ENCODE measurements at places on chromosomes 16 and 17.
A peak's percentile ranks its signal among the peaks of the same experiment; 100 is the strongest.

DNA sequence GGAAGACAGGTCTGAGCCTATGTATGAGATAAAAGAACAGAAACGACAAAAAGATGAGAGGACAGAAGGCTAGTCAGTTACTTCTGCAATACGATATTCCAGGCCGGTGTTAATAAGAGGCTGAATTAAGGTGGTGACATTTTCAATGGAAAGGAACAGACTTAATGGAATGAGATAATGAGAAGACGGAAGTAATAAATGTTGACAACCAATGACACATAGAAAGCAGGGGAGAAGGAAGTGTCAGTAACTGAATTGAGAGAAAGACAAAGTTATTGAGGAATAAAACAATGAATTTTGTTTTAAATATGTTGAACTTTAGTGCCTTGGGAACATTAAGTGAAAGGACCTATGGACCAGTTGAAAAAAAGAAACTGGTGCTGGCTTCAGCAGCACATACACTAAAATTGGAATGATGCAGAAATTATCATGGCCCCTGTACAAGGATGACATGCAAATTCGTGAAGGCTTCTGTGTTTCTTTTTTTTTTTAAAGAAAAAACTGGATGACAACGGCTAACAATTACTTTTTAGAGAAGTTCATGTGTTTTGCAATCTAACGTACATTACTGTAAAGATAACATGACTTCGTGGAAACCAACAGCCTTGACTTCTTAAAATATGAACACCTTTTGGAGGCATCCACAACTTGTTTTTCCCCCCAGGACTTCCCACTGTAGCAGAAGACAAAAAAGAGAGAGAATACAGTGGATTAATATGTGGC, 18.5 kb upstream of the CPD start:
- no peak for DNase-seq

GRCh38 chr17:16991349-16992009, 19.6 kb upstream of the TNFRSF13B start:
- peak; percentile 88 for DNase-seq

GRCh38 chr16:22642416-22643088, 131.9 kb downstream of the NPIPB5 start:
- DNase-seq, result no peak

GRCh38 chr16:79071424-79071823, 529.1 kb downstream of the MAF start:
- no peak for DNase-seq

DNA sequence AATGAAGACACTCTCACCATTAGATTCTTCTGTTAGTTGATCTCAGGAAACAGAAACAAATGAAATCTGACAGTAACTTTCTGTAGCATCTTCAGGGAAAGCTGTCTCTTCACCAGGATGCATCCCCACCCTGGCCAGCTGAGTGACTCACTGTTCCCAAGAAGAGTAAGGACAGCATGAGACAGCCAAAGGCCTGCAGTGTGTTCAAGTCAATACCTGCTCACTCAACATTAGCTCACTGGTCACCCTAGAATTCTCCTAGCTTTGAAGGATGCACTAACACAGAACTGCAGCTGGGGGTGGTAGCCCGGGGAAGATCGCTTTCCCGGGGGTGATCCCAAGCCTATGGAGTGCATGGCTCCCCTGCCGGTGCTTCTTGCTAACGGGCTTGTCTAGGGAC, 28.2 kb upstream of the CLEC18B start:
- DNase-seq, result peak; percentile 62

- DNase-seq, result no peak
These were observed 23.6 kb downstream of the BMERB1 start for GRCh38 chr16:15457958-15458357.

DNA sequence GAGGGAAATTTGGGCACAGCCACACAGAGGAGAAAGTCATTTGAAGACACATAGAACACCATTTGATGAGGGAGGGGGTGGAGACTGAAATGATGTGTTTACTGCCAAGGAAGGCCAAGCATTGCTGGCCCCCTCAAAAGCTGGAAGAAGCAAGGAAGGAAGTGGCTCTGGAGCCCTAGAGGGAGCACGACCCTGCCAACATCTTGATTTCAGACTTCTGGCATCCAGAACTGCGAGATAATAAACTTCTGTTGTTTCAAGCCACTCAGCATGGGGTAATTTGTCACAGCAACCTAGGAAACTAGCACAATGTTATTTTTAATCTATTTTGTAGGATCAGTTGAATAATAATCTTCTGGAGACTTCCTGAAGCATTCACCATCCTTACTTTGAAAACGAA, 314.8 kb upstream of the GOT2 start:
- no peak for DNase-seq

GRCh38 chr16:57994778-57995177, 5.7 kb downstream of the ZNF319 start:
- DNase-seq, result peak; percentile 65

DNA sequence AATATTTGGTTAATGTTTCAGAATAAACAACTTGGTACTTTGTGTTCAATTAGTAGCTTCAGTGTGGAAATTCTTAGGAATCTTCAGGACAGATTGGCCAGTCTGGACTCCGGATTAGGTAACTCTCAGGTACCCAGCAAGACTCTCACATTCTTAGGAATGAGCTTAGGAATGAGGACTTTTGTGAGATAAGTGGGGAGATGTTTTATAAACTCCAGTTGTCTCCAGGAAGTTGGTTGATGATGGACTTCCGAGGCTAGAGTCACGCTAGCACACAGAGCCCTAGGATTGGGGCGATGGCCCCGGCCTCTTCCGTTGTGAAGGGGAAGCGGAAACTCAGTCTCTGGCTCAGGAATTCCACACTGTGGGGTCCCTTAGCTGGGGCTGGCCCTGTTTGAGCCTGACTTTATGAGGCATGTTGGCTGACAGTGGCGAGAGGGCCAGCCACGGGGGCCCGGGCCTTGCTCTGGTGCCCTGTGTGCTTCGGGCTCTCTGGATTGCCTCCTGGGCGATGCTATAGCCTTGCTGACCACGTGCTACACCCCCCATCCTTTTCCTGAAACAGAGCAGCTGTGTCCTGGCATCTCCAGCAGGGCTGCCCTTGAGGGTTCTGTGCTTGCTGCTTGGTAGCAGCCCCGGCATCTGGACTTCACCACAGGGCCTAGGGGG, 32.4 kb downstream of the RAB11FIP3 start:
- no peak for DNase-seq

GRCh38 chr17:3556916-3557767, 470 bp downstream of the TRPV3 start:
- no peak for DNase-seq
